ENCODE measurements at places on chromosomes 11 and 22.

- no peak for DNase-seq
Measured at GRCh38 chr11:12494699-12495098, 117.3 kb downstream of the PARVA start.

DNA sequence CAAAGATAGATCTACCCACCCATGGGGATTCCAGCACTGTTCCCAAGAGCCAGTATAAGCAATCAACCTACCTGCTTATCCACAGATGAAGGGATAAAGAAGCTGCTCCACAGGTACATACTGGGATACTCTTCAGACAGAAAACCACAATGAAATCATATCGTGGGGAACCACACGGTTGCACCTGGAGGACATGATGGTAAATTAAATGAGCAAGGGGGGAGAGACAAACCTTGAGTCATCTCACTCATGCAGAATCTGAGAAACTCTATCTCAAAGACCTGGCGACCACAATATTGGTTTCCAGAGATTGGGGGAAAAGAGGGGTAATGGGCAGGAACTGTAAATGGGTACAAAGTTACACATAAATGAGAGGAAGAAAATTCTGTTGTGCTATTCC is 14.5 kb downstream of the RGL4 start:
- peak; percentile 55 for DNase-seq

DNA sequence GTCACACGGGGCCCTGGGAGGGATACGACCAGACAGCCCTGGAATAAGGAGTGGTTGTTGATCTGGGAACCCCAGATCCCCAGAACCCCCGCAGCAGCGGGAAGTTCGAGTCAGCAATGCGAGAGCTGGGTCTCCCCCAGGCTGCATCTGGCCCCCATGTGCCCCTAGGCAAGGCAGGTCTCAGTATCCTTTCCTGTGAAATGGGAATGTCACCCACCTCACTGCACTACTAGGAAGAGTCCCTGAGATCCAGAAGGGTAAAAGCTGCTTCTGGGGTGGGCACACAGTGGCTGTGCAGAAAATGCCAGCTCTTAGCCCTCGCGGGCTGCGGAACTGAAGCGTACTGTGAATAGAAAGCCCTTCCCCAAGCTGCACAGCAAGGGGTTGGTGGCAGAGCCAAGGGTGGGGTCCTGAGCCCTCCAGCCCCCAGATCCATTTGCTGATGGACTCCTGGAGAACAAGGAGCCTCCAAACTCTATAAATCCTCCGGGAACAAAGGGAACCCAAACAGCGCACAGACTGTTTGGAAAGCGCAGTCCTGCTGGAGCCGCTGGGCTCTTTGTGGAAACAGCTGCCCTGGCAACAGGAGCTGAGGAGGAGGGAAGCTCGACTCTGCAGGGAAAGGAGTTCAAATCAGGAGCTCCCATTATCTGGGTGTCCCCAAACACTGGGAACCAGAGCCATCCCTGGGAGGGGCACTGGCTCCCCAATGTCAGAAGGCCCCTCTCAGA is 68.2 kb upstream of the SHISAL1 start:
- DNase-seq: no peak

DNA sequence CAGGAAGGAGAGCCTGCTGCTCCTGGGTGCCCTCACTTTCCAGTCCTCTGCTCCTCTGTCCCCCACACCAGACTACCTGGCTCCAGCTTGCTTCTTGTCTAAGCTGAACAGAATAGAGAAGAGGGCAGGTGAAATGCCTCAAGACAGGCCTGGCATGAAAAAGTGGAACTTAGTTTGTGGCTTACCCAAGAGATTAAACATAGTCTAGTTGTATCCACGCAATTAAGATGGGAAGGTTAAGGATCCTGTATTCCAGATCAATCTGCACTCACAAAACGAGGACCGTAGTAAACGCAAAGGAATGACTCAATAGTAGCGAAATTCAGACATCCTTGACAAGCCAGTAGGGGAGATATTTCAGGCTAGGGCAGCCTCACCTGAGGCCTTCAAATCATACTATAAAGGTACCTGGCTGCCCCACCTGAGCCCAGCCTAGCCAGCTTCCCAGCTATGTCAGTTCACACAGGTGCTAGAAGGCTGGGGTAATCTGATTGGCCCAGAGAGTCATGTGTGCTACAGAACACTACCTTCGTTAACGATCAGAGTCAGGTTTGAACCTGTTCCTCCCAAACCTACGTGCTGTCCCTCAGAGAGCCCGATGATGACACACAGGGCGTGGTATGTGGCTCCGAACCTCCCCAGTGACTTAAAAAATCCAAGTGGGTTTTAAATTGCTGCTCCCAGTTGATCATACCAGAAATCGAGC is 46.5 kb downstream of the AHNAK start:
- DNase-seq: no peak

DNA sequence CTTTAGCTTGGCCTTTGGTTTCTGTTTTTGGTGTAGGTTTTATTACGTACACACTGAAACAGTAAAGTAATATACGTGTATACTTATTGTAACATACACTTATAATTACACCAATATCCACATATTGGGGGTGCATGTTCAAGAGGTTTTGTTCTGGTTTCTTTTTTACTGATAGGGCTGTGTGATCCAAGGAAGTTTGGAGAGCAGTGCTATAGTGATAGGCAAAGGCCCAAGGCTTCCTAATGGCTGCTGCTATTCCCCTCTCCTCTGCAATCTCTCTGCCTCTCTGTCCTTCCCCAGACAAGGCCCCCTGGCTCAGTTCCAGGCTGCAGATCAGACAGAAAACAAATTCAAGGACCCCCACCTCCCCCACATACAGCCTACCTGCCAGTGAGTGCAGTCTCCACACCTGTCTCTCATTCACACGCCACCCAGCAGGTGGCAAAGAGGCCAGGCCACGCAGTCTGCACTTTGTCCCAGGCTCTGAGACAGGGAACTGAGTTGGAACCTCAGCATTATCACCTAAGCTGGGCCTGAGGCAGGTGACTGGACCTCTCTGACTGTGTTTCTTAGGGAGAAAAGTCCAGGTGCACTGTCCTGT is 15.1 kb downstream of the TMEM184B start:
- no peak for DNase-seq

DNA sequence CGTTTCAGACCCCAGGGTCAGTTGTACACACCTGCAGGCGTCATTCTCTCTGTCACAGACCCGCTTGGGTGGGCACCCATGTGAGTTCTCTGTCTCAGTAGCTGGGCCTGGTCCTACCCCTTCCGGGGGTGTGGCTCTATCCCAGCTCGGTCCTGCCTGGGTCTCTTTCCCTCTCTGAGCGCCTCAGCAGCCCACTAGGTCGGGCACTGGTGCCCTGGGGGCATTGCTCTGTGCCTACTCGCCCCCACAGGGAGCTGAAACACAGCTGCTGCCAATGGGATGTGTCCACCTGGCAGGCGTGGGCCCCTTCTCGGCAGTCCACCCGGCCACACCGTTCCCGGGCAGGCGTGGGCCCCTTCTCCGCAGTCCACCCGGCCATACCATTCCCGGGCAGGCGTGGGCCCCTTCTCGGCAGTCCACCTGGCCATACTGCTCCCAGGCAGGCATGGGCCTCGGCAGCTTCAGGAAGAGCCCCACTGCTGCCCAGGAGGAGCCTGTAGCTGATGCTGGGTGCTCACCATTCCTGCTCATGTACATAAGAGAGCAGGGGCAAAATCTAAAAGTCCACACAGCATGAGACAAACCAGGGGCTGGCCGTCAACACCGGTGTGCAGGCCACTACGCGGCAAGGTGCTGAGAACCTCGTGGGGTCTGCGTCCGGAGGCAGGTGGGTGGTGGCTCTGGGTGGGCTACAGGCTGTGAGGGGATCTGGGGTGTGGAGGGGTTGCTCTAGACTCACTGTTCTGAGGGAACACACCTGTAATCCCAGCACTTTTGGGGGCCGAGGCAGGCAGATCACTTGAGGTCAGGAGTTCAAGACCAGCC is 12.3 kb downstream of the MLC1 start:
- DNase-seq: no peak

- peak; percentile 65 for DNase-seq
Measured at GRCh38 chr22:36386351-36386899, 1.3 kb downstream of the MYH9 start.

DNA sequence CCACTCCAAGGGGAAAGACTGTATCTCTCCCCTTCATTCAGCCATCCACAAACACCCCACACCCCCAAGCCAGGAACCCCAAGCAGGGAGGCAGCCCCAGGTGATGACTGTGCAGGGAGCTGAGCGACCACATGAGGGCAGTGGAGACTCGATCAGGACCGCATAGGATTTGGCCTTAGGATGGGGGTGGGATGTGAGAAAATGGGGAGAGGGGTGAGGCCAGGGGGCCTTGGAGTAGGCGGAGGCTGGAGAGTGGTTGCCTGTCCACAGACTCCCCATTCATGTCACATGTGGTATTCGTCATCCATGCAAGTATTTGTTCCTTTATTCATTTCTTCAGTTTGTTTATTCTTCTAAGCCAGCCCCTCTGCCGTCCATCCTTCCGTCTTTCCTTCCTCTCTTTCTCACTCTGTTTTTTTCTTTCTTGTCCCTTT is 2.7 kb upstream of the RHOD start:
- no peak for DNase-seq

- no peak for DNase-seq
Measured at GRCh38 chr11:15926071-15926470, 430.3 kb downstream of the SOX6 start.

DNA sequence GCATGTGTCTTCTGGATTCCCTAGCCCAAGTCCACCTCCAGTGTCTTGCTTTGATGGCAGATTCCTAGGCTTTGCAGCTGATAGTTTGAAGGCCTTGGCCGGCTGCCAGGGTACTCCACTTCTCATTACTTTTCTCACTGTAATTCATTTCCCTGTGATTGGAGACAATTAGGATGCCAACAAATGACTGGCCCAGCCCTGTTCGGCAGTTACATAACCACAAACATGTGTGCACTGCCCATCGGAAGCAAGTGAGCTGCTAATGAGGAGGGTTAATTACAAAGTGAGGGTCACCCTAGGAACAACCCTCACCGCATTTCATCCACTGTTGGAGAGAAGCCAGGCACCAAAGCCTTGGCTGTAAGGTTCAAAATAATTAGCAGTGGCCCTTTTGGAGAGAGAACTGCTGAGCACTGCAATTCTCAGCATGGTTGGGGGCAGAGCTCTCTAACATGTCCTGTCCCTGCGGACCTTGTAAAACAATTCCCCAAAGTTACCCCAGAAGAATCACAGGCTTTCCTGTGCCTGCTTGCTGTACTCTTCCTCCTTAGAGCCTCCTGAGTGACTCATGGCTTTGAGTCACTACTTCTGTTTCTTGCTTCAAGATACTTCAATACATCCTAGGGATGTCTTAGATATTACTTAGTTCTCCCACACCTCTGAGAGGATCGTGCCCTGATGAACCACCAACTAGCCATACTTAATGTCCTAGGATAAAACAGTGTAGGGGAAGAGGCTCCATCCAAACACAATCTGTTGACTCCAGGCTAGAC is 109.7 kb upstream of the GALNT18 start:
- DNase-seq: no peak

- no peak for DNase-seq
Measured at GRCh38 chr22:49873228-49873940, 19.7 kb downstream of the ZBED4 start.

DNA sequence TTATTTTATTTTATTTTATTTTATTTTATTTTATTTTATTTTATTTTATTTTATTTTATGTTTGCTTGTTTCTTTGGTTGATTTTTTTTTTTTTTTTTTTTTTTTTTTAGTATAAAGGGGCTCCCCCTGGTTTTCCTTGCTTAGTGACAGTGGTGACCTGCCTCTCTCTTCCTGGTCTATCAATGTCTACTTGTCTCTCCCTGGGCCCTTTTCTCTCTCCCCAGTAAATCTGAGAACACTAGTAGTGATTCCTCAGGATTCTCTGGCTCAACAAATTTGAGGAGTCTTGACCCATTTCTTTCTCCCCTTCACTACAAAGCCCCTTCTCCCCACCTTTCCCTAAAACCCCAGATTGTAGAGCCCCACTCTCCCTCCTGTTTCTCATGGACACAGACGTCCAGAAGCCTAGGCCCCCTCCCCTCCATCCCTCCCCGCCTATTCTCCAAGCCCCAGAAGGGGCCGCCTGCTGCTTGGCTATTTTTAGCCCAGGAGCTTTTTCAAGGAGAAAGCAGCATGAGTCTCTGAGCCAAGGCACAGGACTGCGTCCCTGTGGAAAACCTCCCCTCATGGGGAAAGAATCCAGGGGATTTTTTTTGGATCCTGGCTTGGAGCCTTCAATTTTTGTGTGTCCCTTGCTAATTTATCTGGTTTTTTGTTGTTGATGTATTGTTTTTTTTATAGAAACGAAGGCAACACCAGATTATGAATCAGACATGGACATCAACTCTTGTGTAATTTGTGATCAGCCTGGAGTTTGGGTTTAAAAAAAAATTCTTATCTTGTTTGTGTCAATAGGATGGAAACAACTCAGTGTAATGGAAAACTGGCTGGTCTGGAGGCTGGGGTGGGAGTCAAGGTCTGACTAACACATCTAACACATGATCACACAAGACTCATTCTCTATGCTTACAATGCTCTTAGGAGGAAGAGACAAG is 17.5 kb upstream of the ACCSL start:
- no peak for DNase-seq

DNA sequence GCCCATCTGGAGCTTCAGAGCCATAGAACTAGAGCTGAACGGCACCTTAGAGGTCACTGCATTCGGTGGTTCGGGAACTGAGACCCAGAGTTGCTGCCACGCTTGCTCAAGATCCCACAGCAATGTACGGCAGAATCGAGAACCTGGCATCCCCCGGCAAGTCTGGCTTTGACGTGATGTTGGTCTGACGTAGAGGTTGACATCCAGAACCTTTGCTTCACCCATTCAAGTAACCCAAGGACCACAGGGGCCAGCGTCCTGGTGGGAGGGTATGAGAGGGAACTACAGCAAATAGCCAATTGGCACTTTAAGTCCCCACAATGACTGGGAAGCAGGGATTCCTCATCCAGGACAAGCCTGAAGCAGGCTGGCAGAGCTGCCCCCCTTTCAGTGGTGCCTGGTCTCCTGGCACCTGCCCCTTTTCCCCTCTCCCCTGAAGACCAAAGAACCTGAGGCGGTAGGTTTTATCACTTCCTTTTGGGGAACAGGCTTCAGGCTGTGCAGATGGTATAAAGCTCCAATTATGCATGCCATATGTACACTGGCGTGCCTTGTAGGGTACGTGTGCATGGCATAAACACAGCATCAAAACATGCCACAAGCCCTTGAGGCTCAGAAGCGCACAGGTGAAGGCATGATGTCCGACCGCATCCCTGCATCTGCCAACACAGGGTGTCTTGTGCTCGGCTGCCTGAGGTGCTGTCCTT is 15.3 kb upstream of the TEF start:
- DNase-seq: no peak

GRCh38 chr11:13315517-13316432 is 38.2 kb downstream of the BMAL1 start:
- no peak for DNase-seq

All from T-helper 1 cell (primary cell).